ENCODE measurements at places on chromosomes 13 and 19.

DNA sequence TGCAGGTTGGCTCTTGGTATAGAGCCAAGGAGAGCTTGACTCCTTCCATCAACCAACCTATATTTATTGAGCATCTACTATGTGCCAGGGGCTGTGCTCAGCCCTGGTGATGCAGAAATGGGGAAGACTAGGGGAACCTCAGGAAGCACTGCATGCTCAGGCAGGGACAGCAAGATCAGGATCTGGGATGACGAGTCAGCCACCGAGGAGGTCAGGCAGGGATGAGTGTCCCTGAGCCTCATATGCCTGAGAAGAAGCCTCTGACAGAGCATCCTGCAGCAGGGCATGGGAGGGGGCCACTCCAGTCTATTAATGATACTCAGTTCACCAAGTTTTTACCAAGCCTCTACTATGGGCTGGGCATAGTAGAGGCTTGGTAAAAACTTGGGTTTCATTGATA is 158.1 kb downstream of the KATNAL1 start:
- no peak for DNase-seq

DNA sequence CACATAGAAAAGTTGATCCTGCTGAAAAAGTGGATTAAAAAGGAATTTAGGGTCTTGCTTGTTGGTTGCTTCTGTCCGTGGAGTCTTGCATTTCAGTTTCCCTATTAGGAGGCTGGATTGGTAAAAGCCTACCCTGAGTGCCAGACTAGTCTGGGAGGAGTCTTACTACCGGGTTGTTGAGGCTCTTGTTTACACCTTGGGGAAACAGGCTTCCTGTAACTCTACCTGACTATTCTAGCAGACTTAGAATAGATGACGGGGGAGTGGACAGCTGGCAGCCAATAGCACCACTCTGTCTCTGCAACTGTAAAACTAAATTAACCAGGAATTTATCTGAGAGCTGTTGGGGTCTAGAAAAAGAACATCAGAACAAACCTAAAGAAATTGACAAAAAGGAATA is 11.3 kb upstream of the MPHOSPH8 start:
- no peak for DNase-seq

GRCh38 chr13:78258304-78258703 is 339.7 kb upstream of the EDNRB start:
- DNase-seq = no peak

DNA sequence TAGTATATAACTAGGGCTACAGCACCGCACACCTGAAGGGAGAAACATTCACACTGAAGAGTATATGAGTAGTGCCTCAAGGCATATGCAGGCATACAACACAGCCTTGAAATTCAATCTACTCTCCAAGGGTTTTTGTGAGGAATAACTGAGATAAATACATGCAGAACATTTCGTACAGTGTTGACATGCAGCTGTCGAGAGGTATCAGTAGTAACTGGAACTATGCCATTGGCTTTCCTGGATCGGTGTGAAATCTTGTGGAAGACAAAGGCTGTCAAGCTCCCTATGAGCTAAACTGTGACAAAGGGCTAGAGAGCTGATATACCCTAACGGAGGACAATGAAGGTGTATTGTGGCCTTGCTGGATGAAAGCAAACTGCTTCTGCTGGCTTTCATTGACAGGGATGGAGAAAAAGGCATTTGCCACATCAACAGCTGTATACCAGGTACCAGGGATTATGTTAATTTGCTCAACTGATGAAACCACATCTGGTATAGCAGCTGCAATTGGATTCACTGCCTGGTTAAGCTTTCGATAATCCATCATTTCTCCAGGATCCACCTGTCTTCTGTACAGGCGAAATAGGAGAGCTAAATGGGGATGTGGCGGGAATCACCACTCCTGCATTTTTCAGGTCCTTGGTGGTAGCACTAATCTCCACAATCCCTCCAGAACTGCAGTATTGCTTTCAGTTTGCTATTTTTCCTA is 16.3 kb downstream of the MTRF1 start:
- no peak for DNase-seq

- DNase-seq = no peak
Observed at GRCh38 chr13:104594806-104595205, 1528.6 kb upstream of the SLC10A2 start.

GRCh38 chr19:6925801-6926751 is 38.7 kb downstream of the ADGRE1 start:
- no peak for DNase-seq

DNA sequence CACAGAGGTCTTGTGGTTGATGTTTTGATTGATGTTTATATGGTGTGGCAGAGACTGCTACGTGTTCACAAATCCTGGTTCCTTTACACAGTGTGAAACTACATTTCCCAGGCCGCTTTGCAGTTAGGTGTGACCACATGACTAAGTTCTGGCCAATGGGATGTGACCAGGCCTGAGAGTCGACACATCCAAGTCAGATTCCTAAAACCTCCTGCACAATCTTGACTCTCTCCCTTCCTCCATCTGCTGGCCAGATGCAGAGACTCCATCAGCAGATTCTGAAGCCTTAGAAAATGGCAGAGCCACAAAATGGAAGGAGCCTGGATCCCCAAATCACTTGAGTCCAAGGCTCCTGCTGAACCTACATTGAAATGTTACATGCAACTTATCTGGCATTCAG is 12.6 kb downstream of the CD37 start:
- DNase-seq = no peak

GRCh38 chr19:45825917-45826893 is 11.1 kb upstream of the RSPH6A start:
- no peak for DNase-seq

DNA sequence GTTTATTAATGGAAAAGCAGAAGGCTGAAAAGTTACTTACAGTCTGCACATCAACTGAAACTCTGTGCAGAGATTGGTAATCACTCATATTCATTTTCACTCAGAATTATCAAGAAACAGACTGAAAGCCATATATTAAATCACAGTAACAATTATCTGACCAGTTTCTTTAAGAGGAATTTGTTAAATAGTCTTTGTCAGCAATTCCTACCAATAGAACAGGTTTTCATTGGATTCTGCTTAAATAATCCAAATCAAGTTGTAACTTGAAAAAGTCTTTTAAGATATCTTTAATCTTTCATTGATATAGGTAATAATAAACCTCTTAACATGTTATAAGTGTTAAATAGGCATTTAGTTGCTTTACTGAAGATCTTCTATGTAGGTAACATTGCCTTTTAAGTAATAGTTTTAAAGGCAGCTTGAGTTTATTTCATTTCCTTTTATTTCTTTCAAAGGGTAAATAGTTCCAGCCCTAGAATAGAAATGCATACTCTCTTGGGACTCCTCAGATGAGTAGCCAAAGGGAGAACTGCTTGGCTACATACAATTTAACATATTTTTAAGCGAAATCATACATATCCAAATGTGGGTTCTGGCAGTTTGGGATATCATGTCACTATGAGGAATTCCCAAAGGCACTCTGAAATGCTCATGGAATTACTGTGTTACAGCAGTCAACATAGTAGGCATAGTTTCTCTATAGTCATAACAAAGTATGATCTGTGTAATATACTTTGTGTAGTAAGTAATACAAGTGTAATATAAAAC is 326.0 kb upstream of the SPRY2 start:
- no peak for DNase-seq

DNA sequence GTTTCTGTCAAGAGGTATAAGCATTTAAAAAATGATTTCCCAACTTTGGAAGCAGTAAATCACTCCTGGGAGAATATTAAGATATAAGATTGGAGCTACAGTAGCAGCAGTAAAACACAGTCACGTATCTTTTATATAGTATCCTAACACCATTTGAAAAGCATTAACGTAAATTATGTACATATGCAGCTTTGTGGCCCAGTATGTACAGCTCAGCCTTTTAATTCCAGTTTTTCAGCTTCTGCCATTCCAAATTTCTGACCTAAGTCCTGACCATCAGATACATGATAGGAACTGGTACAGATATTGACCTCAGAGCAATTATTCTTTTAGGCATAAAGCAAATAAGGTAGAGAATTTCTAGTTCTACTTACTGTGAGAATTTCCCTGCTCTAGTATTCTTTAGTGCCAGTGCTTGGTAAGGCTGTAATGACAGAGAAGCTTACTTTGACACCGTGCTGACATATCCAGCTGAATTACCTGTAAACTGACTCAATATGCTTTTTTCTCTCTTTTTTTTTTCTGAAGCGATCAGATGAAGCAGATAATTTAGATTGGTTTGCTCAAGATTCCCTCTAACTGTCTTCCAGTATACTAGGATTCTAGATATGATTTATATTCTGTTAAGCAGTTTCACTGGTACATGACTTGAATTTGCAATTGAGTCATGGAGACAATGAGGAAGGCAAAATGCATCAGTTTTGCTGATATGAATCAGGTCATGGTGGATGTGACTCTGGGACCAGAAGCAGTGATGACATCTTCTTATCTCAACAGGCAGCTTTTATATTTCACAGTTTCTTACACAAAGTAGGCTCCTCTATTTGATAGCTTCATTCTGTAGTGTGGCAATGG is 703.6 kb downstream of the SLITRK6 start:
- DNase-seq = no peak

DNA sequence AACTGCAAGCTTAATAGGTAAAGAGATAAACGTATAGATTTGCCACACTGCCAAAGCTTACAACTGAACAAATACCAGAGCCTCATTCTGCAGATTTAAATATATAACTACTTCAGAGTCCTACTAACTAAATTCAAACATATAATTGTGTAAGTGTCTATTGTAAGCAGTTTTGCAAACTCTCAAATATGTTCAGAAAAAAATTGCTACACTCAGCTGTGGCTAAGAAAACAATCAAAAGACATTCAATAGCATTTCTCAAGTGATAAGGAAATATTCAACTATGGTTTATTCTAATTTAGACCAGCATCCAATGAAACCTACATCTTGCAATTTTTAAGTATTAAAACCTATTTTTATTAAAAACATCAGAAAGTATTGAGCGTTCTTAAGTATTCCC is 202.4 kb downstream of the KCTD12 start:
- no peak for DNase-seq

DNA sequence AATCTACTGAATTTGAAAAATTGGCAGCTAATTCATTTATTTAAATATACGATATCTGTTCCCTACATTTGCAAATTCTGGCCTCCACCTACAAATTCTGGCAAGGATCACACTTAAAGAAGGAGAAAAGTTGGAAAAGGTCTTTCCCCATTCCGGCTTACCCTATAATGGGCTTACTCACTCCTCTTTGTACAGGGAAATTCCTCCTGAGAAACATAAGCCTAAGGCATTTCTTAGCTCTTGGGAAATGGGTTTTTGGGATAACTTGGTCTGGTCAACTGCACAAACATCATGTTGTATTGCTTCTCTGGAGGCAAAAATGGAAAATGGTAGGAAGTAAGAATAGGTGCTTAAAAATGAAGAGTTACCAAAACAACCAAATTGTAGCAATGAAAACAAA is 25.5 kb downstream of the KCTD12 start:
- no peak for DNase-seq

GRCh38 chr19:17831419-17831888 is 10.1 kb upstream of the INSL3 start:
- DNase-seq = no peak

GRCh38 chr13:79908381-79908780 is 427.4 kb downstream of the NDFIP2 start:
- no peak for DNase-seq

- DNase-seq = no peak
Observed at GRCh38 chr19:2113439-2114211, 16.9 kb downstream of the IZUMO4 start.

DNA sequence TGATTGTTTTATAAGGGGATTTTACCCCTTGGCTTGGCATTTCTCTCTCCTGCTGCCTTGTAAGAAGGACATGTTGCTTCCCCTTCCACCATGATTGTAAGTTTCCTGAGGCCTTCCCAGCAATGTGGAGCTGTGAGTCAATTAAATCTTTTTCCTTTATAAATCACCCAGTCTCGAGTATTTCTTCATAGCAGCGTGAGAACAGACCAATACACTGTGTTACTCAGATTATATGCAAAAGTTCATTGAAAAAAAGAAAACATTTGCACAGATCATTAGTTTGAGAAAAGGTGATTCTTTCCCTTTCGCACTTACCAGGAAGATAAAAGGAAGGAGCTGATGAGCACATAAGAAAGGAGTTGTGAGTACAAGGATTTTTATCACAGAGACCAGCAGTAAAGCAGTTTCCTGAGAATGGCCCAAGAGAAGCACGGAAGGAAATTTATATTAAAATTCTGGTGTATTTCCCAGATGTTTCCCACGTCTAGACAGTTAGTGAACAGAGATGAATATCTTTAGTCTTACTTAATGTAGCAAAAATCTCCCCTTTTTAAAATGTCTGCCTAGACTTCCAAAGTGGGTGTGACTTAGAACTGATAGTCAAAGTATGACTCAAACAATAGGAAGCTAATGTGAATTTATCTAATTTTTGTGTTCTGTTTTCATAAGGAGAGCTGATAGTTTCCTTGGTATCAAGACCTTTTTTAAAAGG is 431.8 kb upstream of the SGCG start:
- DNase-seq = no peak

DNA sequence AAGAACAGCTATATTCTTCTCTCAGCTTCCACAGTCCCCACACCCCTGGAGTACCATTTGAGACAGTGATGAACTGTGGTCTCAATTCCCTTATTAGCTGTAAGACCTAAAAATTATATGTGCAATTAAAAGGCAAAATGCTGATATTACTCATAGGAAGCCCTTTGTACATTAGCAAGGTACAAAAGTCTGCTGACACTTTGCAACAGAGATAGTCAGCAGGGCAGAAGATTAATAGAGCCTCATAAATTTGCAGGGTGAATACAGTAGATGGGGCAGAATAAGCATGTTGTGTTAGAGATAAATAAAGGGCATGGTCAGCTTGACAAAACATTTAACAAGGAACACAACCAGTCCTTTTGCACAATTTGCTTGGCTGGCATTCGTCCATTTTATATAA is 210.0 kb upstream of the OBI1 start:
- no peak for DNase-seq

GRCh38 chr13:55159765-55160164 is 1981.0 kb upstream of the PRR20A start:
- DNase-seq = no peak

DNA sequence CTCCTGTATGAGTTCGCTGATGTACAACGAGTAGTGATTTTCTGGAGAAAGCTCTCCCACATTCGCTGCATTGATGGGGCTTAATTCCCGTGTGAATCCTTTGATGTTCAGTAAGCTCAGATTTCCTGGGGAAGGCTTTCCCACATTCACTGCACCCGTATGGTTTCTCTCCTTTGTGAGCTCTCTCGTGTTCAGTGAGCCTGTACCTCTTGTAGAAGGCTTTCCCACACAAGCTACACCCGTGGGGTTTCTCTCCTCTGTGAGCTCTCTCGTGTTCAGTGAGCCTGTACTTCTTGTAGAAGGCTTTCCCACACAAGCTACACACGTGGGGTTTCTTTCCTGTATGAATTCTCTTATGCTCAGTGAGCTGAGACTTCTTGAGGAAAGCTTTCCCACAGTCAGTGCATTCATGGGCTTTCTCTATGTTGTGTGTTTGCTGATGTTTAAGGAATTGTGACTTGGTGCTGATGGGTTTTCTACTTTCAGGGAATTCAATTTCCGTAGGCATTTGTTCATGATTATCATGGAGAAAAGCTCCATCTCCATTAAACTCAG is 3.5 kb upstream of the ZNF577 start:
- DNase-seq = no peak

All from stimulated activated CD4-positive, alpha-beta T cell treated with anti-CD3 and anti-CD28 coated beads, Interleukin-1b, Interleukin-23, amount 100 ng/mL, for 1 hour (primary cell).